Neural progenitor cell (in vitro differentiated cells): ENCODE measurements at places on chromosomes 2 and 18.

- DNase-seq = no peak
Measured at GRCh38 chr2:5263291-5263690, 428.9 kb upstream of the SOX11 start.

GRCh38 chr2:41510108-41510507 is 537.7 kb upstream of the PKDCC start:
- no peak for DNase-seq

DNA sequence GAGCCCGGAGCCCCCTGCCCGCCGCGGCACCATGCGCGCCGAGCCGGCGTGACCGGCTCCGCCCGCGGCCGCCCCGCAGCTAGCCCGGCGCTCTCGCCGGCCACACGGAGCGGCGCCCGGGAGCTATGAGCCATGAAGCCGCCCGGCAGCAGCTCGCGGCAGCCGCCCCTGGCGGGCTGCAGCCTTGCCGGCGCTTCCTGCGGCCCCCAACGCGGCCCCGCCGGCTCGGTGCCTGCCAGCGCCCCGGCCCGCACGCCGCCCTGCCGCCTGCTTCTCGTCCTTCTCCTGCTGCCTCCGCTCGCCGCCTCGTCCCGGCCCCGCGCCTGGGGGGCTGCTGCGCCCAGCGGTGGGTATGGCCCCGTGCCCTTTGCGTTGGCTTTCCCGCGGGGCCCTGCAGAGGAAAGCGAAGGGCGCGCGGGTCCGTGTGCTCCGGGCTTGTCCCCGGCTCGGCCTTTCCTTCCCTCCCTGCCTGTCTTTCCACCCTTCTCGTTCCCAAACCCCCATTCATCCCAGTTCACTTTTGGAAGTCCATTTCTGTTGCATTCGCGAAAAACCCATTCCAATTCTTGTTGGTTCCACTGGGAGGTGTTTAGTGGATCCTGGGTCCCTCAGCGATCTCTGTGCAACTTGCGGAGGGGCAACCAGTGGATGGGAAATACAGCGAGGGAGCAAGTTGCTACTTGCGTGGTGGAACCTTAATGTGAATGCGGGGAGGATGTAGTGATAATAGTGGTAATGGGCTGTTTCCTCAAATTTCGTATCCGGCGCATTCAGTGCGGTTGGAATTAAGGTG is 599 bp downstream of the ADAM23 start:
- DNase-seq = peak; percentile 86

- DNase-seq = no peak
Measured at GRCh38 chr2:10883066-10883465, 28.7 kb upstream of the KCNF1 start.

DNA sequence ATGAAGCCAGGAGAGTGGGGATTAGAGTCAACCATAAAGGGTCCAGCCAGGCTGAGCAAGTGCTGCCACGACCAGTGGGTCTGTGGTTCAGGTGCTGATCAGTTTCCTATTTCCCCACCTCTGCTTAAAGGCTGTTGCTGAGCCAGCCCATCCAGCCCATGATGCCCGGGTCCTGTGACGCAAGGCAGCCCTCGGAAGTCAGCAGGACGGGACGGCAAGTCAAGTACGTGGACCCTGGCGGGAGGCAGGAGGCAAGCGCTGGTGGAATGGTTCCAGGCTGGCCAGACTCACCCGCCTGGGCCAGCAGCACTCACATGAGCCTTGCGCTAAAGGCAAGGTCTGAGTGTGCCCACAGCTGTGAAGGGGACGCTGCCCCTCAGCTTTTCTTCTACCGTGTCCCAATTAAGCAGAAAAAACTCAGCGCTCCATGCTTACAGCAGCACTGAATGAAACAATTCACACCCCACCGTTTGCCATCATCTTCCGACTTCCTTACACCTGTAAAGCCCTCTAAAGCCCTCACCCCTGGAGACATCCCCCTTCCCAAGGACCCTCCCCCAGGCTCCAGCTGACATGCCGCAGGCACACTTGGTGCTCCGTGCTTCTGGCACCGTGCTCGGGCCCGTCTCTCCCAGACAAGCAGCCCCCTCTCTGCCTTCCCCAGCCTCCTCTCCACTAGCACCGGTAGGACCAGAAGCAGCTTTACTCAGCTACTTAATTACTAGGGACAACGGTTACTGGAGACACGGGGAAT is 11.3 kb upstream of the RPL31 start:
- no peak for DNase-seq
